Activated CD4-positive, alpha-beta T cell treated with anti-CD3 and anti-CD28 coated beads for 1 hour (primary cell): ENCODE measurements at places on chromosomes 16 and 17.

- DNase-seq: no peak
Measured at GRCh38 chr16:69894676-69895075, 56.5 kb upstream of the CLEC18A start.

GRCh38 chr16:1713933-1714332, 7.9 kb downstream of the MAPK8IP3 start:
- no peak for DNase-seq

GRCh38 chr16:69199382-69199781, 12.4 kb downstream of the SNTB2 start:
- no peak for DNase-seq

- DNase-seq: no peak
Measured at GRCh38 chr17:75664099-75664549, 2.8 kb downstream of the RECQL5 start.

- DNase-seq: no peak
Measured at GRCh38 chr17:27257031-27257357, 36.9 kb upstream of the WSB1 start.

DNA sequence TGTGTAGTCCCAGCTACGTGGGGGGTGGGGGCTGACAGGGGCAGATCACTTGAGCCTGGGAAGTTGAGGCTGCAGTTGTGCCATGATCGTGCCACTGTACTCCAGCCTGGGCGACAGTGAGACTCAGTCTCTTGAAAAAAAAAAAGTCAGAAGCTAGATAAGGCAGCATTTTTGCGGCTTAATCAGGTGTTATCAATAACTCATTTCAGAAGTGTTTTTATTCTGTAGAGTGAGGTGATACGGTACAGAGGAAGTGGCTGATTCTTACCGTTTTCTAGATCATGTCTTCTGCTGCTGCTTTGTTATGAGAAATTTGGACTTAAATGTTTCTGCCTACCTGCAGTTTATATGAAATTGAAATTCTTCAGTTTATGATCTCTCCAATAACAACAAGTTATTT, 18.6 kb downstream of the ZC3H18 start:
- DNase-seq: no peak
